ENCODE measurements at places on chromosomes 5 and 9.

- DNase-seq = peak; percentile 22
Observed at GRCh38 chr5:139137697-139138096, 60.5 kb downstream of the SIL1 start.

DNA sequence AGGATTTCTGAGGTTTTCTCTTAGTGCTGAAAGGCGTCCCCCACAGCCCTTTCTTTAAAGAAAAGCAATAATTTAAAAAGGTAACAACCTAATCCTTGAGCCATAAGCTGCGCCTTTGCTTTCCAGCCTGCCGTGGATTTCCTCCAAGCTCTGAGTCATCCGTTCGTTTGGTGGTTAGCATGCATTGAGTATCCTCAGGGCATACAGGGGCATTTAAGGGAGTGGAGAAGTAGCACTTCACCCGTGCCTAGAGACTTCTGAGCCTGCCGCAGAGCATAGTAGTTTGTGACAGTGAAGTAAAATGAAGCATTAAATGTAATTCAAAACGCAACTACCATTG lies 892 bp upstream of the TNC start:
- no peak for DNase-seq

- no peak for DNase-seq
Observed at GRCh38 chr5:133233616-133234015, 181.8 kb downstream of the HSPA4 start.

GRCh38 chr5:83256091-83256780 lies 178.9 kb downstream of the XRCC4 start:
- DNase-seq = no peak

DNA sequence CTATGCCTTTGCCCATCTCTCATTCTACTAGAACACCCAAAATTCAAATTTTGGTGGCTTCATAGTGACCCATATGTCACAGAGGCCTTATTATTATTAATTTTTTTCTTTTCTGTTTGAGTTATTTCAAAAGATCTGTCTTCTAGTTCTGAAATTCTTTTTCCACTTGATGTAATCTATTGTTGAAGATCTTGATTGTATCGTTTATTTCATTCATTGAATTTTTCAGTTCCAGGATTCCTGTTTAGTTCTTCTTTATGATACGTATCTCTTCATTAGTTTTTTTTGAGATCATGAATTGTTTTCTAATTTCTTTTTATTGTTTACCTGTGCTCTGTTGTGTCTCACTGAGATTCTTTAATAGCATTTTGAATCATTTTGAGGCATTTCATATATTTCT lies 24.6 kb upstream of the APBA1 start:
- no peak for DNase-seq

DNA sequence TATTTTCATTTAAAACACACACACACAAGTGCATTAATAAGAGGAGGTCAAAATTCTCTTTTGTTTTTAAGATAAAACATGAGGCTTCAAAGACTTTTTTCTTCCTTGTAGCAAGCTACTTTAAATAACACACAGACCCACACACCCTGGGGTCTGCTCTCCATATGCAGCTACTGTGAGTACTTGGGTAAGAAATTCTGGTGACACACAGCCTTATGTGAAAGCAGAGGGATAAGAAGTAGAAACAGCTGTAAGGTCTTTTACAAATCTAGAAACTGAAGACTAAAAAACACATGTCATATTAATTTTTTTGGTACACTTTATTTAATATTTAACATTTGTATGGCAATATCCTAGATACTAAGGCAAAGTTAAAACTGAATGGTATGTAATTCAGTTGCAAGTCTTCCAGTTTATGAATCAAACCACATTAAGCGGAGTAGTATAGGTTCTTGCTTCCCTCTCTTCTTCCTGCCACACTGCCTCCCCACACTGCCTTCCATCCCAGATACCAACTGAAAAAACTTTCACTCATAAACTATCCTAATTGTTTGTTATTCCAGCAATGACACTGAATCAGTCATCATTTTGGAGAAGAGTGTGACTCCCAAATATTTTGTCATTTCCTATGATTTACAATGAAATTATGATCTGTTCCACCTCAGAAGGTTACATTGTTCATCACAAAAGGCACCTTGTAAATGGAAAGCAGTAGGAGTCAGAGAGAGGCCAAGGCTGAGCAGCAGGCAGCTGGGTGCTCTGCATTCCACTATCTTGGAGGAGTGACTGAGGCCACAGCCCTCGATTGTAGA lies 92.0 kb downstream of the PLCXD3 start:
- no peak for DNase-seq

DNA sequence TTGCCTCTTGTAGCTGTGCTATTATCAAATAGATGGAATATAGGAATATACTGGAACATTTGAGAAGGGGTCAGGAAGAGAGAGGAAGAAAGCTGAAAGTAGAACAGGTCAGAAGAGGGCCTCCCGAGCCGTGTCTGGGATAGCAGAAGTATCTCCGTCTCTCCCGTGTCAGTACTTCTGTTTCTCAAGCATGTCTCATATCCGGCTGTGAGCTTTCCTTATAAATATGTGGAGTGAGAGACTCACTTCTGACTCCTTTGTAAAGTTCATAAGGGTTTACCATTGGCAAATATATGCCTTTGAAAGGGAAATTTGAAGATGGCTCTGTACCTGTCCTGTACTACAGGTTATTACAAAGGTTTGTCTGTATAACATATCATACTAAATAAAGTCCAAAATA lies 50.3 kb downstream of the MOCS2 start:
- no peak for DNase-seq

GRCh38 chr9:37343724-37344123 lies 78.8 kb upstream of the GRHPR start:
- DNase-seq = no peak

GRCh38 chr5:33894566-33894965 lies 2.8 kb upstream of the ADAMTS12 start:
- no peak for DNase-seq

DNA sequence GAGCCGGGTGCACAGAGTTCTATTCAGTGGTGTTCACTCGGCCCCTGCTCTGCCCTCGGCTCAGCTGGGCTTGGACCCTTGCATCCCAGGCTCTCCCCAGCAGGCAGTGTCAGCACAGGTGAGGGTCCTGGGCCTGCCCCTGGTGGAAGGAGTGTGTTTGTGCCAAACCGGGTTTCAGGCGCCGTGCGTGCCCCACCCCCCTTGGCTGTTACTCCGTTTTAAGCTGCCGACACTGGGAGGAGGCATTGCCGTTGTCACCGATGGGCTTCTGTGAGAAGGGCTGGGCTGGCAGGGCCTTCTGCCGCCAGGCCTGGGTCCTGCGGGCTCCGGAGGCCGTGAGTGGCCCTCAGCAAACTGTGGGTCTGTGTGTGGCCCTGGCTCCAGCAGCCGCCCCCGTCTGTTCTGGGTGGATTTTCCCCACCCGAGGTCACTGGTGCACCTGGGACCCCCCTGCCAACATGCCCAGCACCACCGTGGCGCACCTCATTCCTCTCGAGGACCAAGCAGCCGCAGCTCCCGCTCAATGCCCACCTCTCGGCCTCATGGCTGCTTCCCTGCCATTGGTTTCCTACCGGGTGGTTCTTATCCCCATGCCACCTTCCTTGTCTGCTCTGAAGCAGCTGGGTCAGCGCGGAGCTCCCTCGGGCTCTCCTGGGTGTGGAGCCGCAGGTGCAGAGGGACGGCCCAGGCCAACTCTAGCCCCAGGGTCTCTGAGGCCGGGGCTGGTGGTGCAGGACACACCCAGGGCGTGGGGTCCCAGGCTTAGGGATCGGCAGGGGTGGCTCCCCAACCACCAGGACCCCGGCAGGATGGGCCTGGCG lies 44.3 kb upstream of the EXOC3 start:
- no peak for DNase-seq

DNA sequence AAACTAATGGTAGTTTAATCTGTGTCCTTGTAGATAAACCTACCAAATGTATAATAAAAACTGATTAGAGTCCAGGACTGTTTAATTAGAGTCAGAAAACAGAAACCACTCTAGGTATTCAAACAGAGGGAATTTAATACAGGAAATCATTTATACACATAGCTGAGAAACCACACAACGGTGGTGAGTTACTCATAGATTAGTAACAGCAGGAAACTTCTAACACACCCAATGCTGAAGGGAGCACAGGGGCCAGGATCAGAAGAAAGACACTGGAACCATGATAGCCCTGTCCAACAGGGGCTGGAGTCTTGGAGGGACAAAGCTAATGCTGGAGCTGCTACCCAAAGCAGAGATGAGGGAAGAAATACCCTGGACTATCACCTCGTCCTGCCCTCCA lies 321.0 kb downstream of the ACTL7B start:
- no peak for DNase-seq

DNA sequence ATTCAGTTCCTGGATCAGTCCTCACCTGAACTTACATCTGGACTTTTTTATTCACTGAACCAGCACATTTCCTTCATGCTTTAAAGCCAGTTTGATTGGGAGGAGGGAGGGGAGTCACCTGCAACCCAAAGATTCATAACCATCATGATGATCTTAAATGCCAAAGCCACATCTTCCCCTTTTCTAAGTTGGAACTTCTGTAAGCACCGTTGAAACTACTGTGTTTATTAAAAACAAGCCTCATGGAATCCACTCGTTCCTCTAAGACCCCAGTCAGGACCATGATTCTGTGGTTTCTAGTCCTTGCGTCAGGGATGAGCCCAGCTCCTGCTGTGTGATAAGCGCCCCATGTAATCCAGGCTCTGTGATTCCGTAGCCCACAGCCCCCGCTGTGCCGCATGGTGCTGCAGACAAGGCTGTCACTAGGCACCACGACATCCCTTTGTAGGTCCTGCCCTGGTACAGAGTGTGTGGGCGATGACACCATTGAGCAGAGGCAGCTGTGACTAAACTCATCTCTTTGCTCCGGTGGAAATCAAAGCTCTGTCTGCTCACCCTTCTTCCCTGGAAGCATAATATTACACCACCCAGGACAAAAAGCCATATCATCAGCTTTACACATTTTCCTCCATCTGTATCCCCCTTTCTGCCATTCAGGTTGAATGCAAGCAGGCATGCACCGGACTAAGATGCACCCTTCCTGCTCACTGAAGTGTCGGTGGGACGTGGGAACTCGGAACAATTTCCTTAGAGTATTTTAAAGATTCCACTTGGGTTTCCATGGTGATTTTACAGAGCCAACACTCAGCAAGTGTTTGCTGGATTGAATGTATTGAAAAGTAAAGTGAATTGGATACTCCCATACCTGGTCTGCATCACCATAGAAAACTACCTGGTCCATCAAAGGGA lies 132.0 kb upstream of the FSTL4 start:
- no peak for DNase-seq

GRCh38 chr5:174798551-174798951 lies 74.2 kb downstream of the MSX2 start:
- no peak for DNase-seq

DNA sequence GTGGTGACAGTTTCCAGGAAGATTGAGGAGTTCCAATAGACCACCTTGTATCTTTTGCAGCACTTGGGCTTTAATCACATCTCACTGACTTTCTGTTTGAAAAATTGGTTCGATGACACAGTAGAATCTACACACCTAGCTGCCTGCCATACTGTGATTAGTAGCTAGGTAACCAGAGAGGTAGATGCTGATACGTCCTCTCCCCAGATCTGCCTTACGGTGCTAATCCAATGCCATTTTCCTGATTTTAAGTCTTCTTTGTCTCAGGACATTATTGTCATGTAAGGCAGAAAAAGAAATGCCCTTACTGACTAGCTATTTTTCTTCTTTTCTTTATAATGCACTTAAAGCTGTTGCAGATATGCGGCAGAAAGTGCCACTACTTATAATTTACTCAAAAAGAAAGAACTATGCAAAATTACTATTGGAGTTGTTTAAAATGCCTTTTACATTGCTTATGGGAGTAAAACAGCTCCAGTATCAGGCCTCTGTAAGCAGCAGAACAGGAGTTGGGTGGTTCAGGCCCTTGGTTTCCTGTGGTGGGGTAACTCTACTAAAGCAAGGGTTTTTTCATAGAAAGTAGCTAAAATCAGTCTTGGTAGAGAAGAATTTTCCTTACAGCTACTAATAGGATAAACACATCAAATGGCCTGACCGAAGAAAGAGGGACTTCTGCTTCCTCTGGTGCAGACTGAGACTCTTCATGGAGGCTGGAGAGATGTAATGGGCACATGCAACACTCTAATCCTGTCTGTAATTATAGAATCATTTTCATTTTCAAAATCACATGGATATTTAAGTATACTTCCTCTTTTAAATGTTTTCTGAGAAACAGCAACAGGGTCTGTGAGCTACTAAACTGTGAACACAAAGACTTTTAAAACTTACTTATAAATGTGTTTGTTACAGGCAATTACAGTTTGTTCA lies 177.2 kb downstream of the MAPKAP1 start:
- no peak for DNase-seq

DNA sequence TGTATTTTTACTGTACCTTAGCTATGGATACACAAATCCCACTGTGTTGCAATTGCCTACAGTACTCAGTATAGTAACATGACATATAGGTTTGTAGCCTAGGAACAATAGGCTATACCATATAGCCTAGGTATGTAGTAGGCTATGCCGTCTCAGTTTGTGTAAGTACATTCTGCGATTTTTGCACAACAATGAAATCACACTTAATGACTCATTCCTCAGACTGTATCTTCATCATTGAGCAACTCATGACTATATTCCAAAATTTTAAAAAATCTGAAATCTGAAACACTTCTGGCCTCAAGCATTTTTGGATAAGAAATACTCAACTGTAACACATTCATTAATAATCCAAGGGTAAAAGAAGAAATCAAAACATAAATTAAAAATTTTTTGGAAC lies 666.8 kb upstream of the GRAMD2B start:
- DNase-seq = no peak

GRCh38 chr5:3925022-3925421 lies 329.4 kb downstream of the IRX1 start:
- no peak for DNase-seq

- no peak for DNase-seq
Observed at GRCh38 chr9:26813247-26813646, 79.4 kb downstream of the CAAP1 start.

- no peak for DNase-seq
Observed at GRCh38 chr9:124242331-124243194, 15.2 kb upstream of the NEK6 start.

GRCh38 chr5:126746290-126746689 lies 30.6 kb upstream of the LMNB1 start:
- DNase-seq = no peak

GRCh38 chr5:165152058-165152457 lies 1646.6 kb downstream of the MAT2B start:
- no peak for DNase-seq

- DNase-seq = peak; percentile 54
Observed at GRCh38 chr9:129597355-129598088, 23.4 kb downstream of the C9orf50 start.

DNA sequence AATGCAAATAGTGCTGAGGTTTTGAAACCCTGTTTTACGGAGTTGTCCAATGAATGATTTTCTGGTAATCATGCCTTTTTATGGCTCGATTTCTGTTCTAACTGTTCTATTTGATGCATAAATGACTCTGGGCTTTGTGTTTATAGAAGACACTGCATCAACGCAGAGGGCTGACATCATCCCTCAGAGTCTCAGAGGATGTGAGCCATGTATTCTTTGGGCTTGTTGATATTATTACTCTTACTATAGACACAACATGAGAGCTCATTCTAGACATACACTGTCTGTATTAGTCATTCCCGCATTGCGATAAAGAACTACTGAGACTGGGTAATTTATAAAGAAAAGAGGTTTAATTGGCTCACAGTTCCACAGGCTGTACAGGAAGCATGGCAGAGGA lies 31.6 kb downstream of the CDH6 start:
- no peak for DNase-seq

All from HuH-7.5 (cell line).